ENCODE measurements at places on chromosomes 6 and 20. TPM values are rescaled to one million over a fixed set of nuclear protein-coding genes. Genes with fewer than 3 reads are reported as not detected.

The CPXM1 gene
- 0.49 TPM for total RNA-seq

The DSP gene
- total RNA-seq = not detected

The ADTRP gene
- 9.2 TPM for total RNA-seq

The SAMD3 gene
- total RNA-seq = 57.6 TPM

Measured in T-helper 1 cell treated with Interleukin-12 subunit alpha and Interleukin-12 subunit beta and Interleukin-4 antibody, amounts not matched to agents 30 ng/mL and 1 ng/mL, for 36 hours (primary cell).